ENCODE measurements at places on chromosomes 16 and 17.

DNA sequence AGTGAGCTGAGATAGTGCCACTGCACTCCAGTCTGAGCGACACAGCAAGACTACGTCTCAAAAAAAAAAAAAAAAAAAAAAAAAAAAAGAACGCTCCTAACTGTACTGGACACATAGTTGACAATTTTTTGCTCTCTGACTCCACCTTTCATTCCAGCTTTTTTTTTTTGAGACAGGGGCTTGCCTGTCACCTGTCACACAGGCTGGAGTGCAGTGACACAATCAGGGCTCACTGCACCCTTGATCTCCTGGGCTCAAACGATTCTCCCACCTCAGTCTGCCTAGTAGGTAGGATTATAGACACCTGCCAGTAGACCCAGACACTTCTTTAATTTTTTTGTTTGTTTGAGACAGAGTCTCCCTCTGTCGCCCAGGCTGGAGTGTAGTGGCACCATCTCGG is 2.6 kb upstream of the CRLF3 start:
- DNase-seq = no peak

DNA sequence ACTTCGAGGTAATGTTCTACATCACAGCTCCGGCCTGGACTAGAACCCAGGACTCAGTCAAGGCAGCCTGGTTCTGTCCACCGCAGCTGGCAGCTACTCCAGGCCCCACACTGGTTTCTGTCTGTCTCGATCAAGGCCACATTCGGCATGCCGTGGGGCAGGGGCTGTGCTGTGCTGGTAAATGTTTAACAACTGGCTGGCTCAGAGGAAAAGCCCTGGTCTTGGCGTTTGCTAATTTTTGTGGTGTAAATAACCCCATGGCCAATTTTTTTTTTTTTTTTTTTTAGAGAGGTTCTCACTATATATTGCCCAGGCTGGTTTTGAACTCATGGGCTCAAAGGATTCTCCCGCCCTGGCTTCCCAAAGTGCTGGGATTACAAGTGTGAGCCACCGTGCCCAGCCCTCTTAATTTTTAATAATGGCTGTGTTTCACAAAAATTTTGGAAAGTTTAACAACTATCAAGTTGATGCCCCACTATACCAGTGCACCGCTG is 328 bp upstream of the DRC7 start:
- no peak for DNase-seq

DNA sequence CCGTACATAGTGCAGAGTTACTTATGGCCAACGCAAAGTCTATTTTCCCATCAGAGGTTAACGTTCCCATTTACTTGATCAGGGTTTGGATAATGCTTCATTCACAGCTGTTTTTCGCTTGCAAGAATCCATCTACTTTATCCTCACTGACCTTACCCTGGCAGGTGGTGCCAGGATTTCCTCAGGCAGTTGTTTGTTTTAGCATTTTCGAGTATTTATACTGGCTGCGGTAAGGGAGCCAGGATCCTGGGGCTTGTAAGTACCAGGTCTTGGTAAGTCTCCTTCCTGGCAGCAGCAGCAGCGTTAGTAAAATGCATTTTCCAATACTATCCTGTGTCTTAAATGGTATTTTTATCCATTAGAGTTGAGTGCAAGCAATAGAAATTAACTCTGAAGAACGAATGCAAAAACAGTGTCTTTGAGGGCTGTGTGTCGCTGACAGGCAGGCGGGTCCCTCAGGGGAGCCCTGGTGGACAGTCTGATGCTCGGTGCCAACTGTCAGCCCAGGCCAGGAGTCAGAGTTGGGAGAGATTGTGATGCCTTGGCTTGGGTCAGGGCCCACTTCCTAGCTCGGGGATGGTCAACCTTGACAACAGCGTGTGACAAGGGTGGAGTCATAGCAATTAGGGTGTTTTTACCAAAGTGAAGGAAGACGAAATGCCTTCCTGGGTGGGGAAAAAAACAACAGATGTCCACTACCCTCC is 92.4 kb upstream of the HSBP1 start:
- DNase-seq = no peak

- no peak for DNase-seq
Measured at GRCh38 chr17:77754956-77755355, 203.5 kb upstream of the TNRC6C start.

GRCh38 chr16:85316321-85316919 is 204.1 kb upstream of the CIBAR2 start:
- DNase-seq = peak; percentile 80

- no peak for DNase-seq
Measured at GRCh38 chr16:66272461-66272860, 94.0 kb upstream of the CDH5 start.

DNA sequence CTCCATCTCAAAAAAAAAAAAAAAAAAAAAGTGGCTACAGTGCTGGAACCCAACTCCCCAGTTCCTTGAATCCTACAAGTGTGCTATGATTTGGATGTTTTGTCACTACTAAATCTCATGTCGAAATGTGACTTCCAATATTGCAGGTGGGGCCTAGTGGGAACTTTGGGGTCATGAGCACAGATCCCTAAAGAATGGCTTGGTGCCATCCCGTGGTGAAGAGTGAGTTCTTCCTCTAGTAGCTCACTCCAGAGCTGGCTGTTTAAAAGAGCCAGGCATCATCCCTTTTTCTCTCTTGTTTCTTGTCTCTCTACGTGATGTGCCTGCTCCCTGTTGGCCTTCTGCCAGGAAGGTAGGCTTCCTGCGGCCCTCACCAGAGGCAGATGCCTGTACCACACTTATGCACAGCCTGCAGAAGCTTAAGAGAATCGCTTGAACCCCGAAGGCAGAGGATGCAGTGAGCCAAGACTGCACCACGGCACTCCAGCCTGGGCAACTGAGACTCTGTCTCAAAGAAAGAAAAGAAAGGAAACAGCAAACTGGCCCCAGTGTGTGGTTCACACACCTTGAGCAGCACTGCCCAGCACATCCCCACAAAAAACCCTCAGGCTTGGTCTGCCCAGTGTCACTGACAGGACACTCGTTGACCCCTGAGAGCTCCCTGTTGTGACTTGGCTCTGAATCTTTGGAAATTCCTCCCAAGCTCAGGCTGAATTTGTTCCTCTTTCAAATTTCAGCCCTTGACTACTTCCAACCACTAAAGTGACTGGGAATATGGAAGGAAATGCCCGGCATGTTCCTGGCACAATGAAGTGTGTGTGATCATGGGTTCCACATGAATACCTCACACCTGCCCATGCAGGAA is 3.1 kb downstream of the MT1E start:
- no peak for DNase-seq

DNA sequence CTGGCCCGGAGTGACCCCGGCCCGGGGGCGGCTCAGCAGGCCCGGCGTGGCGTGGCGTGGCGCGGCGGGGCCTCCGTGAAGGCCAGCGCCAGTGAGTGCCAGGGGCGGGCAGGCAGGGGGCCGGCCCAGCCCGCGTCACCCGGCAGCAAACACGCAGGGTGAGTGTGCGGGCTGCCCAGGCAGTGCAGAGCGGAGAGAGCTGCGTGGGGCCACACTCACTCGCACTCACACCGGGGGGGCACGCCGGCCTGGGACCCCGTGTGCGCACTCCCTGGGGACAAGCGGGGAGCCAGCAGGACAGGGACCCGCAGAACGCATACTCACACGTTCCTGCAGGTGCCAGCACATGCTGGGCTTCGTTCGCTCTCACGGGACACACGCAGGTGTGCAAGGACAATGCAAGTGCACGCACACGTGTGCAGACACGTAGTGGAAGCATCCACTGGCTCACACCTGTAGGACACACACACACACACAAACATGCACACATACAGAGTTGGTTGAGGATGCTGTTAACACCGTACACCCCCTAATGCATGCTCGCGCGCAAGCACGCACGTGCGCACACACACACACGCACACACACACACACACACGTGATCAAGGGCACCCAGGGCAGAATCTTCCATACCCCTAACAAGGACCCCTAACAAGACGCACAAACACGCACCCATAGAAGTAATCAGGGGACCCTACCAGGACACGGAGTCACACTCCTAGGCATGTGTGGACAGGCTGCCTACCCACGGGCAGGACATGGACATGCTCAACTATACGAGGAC is 7.7 kb downstream of the USP6 start:
- DNase-seq = no peak

- DNase-seq = no peak
Measured at GRCh38 chr17:57511475-57512123, 233.5 kb downstream of the CCDC182 start.

DNA sequence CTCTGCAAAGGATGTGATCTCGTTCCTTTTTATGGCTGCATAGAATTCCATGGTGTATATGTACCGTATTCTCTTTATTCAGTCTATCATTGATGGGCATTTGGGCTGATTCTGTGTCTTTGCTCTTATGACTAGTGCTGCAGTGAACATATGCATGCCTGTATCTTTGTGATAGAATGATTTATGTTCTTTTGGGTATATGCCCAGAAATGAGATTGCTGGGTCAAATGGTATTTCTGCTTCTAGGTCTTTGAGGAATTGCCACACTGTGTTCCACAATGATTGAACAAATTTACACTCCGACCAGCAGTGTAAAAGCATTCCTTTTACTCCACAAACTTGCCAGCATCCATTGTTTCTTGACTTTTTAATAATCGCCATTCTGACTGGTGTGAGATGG is 60.2 kb upstream of the ADORA2B start:
- no peak for DNase-seq

DNA sequence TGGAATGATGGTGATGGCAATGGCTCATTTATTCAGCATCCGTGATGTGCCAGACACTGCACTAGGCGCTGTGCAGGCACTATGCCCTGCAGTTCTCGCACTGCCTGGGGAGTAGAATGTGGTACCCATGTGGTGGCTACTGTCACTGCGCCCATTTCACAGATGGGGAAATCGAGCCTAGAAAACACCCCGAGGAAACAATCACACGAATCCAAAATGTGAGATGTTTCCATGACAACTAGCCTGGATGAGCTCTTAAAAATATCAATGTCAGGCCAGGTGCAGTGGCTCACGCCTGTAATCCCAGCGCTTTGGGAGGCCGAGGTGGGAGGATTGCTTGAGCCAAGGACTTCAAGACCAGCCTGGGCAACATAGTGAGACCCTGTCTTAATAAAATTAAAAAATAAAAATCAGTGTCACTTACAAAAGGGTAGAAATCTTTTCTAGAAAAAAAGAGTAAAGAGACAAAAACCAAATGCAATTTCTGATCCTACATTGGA is 57.9 kb upstream of the TNRC6A start:
- no peak for DNase-seq

GRCh38 chr17:18014006-18014405 is 25.0 kb downstream of the ATPAF2 start:
- DNase-seq = no peak

DNA sequence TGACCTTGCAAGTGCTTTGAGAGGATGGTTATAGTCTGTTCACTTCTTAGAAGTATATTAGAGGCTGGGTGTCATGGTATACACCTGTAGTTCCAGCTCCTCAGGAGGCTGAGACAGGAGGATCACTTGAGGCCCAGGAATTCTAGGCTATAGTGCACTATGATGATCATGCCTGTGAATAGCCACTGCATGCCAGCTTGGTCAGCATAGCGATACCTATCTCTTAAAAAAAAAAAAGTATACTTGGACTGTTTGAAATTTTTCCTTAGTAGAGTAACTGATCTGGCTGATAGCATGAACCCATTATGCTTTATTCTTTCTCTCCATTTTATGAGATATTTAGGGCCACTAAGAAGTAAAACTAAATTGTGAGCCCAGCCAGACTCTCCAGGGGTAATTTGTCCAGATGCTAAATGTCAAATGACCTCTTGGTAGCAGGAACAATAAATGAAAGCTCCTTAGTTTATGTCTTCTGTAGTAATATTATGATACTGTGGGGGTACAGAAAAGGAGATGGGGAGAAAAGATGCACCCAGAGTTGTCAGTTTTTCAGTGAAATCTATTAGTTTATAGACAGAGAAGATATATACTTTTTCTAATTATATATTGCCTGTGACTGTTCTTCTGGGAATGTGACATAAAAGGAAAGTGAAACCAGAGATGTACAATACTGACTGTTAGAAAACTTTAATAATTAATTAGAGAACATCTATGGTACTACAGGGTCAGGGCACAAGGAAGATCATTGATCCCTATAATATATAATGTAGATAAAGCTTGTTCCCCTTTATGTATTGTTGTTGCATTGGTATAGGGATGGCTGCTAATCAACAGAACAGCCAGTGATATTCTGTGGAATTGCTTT is 335.3 kb upstream of the TBX2 start:
- no peak for DNase-seq

GRCh38 chr17:39841134-39841683 is 22.9 kb downstream of the IKZF3 start:
- DNase-seq = no peak

DNA sequence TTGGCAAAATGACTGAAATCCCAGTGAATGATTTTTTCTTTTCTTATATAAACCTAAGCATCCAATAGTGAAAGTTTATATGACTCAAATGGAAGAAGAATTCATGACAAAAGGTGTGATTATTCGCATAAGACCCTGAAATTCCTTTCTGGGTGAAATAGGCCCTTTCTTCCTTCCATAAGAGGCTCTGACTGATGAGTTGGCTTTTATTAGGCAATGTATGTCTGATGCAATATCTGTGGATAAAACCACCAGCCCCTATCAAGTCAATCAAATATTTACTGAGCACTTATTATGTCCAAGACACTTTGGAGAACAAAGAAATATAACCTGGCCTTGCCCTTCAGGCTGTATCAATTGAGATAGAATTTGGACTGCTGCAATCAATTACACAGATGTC is 316.6 kb downstream of the CDH13 start:
- no peak for DNase-seq

DNA sequence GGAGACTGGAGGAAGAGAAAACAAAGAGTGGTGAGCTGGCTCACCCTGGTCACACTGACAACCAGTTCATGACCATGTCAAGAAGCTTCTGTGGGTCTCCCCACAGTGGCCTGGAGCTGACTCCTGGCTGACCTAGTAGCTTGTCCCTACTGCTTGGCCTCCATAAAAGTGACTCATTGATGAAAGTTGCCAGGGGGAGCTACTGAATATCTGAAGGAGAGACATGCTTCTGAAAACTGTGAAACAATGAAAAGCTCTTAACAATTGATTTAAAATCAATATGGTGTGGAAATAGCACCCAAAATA is 22.0 kb downstream of the SMPD3 start:
- DNase-seq = no peak

- no peak for DNase-seq
Measured at GRCh38 chr16:64771273-64771672, 350.6 kb downstream of the CDH11 start.

GRCh38 chr16:19389246-19389645 is 28.4 kb upstream of the TMC5 start:
- DNase-seq = no peak

- DNase-seq = no peak
Measured at GRCh38 chr16:67091906-67092566, 17.7 kb upstream of the PHAF1 start.

All from AG08396 (cell line).